ENCODE measurements at places on chromosomes 3 and 15.

DNA sequence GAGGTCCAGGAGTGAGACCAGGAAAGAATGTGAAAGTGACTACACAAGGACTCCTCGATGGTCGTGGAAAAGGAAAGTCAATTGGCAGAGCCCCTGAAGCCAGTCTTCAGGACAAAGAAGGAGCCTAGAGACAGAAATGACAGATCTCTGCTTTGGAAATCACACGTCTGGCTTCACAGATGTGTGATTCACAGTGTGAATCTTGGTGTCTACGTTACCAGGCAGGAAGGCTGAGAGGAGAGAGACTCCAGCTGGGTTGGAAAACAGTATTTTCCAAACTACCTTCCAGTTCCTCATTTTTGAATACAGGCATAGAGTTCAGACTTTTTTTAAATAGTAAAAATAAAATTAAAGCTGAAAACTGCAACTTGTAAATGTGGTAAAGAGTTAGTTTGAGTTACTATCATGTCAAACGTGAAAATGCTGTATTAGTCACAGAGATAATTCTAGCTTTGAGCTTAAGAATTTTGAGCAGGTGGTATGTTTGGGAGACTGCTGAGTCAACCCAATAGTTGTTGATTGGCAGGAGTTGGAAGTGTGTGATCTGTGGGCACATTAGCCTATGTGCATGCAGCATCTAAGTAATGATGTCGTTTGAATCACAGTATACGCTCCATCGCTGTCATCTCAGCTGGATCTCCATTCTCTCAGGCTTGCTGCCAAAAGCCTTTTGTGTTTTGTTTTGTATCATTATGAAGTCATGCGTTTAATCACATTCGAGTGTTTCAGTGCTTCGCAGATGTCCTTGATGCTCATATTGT, 6.0 kb downstream of the CCR2 start:
- no peak for DNase-seq

GRCh38 chr3:50163572-50164455, 8.7 kb downstream of the SEMA3F start:
- no peak for DNase-seq

DNA sequence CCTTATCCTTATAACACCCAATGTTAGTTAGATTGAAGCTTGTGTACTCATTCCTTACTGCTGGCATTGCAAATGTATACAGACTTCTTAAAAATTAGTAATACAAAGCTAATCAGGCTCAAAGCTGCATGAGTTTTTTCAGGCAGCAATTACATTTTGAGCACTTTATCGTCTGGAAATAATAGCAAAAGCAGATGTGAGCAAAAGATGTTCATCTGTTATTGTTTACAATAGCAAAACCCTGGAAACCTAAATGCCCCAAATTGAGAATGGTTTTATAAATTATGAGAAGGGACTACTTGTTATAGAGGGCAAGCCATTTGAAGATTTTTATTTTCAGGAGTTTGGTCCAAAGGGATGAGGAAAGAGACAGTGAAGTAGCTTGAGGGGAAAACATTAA, 126.4 kb downstream of the GADL1 start:
- no peak for DNase-seq

DNA sequence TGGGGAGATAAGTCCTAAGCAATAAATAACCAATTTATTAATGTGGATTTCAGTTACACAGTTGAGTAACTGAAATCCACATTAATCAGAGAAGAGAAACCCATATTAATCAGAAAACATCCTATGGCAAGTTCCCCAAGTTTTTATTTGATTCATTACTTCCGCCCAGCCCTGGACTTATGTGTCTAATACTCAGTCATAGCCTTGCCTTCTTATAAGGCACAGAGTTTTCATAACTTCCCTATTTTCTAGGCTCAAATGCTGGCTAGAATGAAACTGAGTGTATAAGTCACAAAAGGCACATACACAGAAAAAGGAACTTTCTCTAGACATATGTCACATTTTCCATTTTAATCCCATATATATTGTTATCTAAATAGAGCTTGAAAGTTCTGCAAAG, 28.8 kb downstream of the CD47 start:
- DNase-seq = peak; percentile 23

GRCh38 chr3:192434186-192434585, 293.2 kb downstream of the FGF12 start:
- no peak for DNase-seq

DNA sequence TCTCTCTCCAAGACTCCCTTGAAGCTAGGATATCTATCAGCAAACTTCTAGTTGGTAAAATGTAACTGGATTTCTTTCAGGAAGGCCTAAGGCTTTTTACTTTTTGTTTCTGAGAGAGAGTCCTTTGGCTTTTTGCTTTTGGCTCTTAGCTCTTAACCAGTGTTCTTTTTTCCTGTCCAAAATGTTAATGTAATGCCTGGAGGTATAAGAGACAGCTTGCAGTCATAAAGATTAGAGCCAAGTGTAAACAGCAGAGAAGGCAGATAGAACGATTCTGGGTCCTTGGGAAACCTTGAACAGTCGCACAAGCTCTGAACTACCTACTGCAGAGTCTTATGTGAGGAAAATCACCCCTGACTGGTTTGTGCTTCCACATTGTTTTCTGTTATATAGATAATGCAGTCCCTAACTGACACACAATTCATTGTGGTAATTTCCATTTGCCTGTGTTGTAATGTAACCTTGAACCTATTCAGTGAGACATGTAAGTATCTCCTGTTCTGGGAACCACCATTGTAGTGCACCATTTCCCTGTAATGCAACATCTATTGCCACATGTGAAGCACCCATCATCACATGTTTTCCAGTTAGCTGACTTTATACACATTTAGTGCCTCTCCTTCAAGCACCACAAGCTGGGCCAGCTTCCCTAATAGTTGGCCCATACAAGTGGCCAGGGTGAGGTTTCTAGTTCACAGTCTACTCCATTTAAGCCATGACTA, 1311.9 kb downstream of the ROBO1 start:
- DNase-seq = no peak

- DNase-seq = no peak
These were observed 118.8 kb upstream of the DAZL start for GRCh38 chr3:16723978-16724377.

DNA sequence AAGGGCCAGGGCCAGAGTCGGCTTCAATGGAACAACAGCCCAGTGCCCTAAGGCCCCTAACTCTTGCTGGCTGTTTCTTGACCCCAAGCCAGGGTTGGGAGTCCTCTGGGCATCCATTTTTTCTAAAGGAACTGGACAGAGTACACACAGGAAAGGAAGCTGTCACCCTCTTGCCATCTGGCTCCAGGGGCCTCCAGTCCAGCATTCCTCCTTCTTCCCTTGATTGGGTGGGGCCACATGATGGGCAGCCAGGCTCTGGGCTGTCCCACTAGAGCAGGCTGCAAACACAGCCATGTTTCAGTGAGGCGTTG, 1.6 kb upstream of the GRAMD2A start:
- no peak for DNase-seq

DNA sequence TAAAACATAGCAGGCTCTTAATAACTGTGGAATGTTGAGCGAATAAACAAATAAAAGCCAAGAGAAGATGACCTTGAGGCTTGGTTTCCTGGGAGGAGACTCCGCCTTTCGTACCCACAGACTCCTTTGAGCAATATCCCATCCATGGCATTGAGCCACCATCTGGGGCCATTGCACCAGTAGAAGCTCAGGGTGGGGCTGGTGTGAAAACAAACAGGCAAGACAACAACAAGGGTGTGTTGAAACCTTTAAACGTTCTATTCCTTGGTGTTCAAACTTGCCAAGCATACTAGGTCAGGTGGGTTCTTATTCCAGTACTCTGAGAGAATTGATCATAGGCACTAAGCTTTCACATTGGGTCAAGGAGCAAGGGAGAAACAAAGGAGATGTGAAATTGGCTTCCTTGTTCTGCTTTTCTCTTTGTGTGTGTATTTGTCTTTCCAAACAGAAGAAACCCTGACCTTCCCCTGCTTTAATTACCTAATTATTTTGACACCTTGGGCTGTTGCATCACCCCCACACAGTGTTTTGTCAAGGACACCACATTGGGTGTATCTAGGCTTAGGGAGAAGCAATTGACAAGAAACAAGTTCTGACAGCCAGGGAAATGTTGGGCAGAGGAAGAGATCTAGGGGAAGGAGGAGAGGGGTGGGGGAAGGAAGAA, 105.1 kb upstream of the BCL6 start:
- DNase-seq = no peak

DNA sequence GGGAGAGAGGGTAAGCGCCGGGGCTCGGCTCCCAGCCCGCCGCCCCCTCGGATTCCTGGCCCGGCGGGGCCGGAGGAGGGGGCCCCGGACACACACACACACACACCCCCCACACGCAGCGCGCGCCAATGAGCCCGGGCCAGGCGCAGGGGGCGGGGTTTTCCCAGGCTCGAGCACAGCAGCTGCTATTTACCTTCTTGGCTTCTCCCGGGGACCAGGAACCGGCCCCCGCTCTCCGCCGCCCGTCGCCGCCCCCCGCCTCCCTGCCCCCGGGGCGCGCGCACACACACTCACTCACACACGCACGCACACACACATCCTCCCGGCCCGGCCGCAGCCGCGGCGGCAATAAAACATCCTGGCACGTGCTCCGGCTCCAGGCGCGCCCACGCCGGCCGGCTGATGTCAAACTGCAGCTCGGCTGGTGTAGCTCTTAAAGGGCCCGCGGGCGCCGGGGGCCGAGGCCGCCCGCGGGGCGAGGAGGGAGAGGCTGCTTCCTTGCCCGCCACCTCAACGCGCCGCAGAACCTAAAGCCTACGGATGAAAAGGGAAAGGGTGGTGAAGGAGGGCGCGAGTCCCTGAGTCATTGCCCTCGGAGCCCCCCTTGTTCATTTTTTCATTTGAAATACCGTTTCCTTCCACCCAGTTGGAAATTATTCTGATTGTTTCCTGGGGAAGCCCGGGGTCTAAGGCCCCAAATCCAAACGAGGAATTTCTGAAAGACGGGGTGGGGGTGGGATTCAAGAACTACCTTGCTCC, 1.0 kb upstream of the HES1 start:
- DNase-seq = peak; percentile 77

DNA sequence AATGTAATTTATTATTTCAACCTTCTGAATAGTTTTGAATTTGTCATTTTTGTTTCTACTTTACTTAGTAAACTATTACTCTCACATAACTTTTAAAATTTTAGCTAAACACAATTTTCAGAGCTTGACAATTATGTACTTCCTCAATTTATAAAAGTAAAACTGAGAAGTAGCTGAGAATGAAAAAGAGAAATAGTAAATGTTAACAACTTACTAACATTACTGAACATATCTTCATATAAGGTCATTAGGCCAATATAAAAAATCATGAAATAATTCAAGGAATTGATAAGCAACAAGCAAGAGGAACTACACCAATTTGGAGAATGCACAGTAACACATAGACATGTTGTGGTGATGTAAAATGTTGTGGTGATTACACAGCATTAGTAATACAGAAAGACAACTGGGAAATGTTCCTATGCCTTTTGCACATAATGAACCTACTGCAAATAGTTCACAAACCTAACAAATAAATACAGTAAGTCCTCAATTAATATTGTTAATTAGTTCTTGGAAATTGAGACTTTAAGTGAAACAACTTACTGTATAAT, 137.9 kb downstream of the CBLB start:
- no peak for DNase-seq

GRCh38 chr3:63824309-63824708, 5.2 kb downstream of the C3orf49 start:
- DNase-seq = no peak

GRCh38 chr3:180176059-180176458, 139.3 kb upstream of the PEX5L start:
- no peak for DNase-seq

DNA sequence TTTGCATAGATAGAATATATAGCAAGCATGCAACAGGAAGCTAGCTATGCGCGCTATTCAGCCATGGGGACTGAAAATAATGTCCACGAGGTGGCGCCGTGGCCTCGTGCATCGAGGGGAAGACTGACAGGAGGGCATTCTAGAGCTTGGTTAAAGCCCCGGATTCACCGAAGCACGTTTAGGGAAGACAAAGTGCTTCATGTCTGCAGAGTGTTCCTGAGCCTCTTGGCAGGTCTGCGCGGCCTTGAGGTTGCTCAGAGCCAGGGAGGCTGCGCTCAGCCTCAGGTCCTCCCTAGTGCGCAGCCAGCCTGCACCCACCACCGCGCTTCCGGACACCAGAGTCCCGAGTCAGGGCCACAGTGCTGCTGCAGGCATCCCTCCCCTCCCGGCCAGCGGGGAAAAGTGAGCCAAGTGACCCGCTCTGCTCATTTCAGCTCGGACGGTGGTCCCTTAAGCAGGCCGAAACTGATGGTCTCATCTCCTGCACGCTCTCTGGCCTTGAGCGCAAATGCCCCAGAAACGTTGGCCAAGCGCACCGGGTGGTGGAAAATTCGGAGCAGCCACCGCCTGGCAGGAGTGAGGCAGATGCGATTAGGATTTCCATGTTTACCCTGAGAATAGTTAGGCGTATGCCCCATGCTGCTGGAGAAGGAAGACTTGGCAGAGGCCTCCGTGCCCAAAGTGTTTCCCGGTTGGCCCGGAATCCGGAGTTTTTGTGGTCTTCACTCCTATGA, 24.8 kb downstream of the GABRA5 start:
- DNase-seq = peak; percentile 42
